ENCODE measurements at places on chromosomes 6 and 20.

DNA sequence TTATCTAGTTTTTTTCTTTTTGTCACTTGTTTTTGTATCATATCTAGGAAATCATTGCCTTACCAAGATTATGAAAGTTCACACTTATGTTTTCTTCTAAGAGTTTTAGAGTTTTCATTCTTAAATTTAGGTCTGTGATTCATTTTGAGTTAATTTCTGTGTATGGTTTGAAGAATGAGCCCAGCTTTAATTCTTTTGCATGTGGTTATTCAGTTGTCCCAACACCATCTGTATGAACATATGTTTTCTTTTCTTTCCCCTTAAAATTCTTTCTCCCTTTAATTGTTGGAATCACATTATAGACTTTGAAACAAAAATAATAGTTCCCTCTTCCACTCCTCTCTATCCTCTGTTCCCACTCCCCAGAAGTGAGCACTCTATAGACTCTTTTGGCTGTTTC lies 85.4 kb downstream of the SLX4IP start:
- DNase-seq: no peak

- no peak for DNase-seq
These were observed 35.8 kb upstream of the TPD52L1 start for GRCh38 chr6:125117818-125118217.

- no peak for DNase-seq
These were observed 102.8 kb upstream of the SGK1 start for GRCh38 chr6:134420614-134421181.

GRCh38 chr6:3428247-3428646 lies 28.6 kb downstream of the SLC22A23 start:
- no peak for DNase-seq

- no peak for DNase-seq
These were observed 49.2 kb downstream of the RPP21 start for GRCh38 chr6:30394139-30394538.

GRCh38 chr6:131844243-131844841 lies 36.5 kb downstream of the ENPP1 start:
- no peak for DNase-seq

DNA sequence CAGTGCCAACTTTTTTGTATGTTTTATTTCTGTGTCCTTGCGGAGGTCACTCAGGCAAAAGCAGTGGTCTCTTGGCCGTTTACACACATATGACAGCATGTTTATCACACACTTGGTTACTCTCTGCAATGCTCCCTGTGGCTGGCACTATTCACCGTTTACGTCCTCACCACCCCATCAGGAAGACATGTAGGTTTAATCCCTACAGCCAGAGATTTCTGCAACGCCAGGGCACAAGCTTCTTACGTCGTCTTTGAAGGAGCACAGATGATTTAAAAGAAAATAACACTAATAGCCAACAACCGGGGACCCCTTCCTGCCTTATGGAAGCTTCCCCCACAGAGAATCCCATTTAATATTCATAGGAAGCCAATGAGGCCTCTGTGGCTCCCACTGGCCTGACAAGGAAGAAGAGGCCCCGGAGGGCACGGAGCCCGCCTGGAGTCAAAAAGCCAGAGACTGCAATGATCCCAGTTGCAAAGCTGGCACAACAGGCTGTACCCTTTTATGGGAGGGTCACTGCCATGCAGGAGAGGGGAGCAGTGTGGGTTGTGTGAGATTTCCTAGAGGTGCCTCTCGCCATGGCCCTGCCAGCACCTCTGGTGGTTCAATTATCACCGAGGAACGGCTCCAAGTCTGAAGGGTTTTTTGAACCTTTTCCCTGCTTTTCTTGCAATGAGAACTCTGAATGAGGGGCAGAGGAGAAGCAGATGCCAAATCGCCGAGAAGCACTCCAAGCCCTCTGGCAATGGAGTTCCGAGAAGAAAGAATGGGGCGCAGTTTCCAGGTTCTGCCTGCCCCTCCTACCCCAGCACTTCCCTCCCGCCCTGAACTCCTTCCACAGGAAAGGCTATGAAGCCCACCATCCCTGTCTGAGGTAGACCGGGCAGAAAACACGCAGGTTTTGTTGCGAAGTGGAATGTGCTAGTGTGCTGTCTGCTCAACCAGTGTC lies 96.2 kb downstream of the THBS2 start:
- DNase-seq: no peak

DNA sequence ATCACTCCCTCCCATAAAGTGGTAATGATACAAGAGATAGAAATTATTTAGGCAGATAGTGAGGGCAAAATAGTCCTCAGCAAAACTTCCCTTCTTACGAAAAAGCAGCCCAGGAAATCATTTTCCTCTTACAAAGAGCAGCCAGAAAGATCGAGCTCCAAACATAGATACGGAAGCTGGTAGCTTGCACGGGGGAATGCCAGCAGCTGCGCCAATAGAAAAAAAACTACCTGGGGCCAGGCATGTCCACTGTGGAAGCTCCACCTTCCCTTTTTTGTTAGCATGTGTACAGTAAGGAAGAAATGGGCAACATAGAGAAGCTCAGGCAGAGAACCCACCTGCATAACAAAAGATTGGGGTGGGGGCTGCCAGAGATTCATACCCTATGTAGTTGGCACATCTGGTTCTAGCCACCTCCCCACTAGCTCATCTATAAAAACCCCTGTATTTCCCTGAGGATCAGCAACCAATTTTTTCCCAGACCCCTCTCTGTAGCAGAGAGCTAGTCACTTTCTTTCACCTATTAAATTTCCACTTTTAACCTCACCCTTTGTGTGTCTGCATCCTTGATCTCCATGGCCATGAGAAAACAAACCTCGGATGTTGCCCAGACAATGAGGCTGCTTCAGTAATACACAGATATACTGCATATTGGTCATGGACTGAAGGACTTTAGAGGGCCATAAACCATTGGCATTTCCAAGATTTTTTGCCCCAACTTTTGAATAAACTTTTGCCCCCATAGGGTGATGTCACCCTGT lies 52.1 kb downstream of the SOD2 start:
- DNase-seq: no peak

DNA sequence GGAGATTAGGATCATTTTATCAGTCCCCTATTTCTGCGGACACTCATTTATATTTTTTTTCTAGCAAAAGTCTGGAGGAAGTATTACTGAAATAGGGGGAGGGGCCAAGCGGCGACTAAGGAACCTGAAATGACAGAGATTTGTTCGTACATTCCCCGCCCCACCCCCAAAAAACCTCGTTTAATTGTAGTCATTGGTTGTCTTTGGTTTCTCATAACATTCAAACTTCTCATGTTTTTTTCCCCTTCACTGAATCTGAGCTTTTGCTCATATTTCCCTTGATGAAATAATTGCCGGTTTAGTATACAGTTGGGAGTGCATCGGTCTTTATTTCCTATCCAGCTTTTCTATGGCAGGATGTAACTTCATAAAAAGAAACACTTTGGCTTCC lies 768 bp upstream of the FYN start:
- no peak for DNase-seq

DNA sequence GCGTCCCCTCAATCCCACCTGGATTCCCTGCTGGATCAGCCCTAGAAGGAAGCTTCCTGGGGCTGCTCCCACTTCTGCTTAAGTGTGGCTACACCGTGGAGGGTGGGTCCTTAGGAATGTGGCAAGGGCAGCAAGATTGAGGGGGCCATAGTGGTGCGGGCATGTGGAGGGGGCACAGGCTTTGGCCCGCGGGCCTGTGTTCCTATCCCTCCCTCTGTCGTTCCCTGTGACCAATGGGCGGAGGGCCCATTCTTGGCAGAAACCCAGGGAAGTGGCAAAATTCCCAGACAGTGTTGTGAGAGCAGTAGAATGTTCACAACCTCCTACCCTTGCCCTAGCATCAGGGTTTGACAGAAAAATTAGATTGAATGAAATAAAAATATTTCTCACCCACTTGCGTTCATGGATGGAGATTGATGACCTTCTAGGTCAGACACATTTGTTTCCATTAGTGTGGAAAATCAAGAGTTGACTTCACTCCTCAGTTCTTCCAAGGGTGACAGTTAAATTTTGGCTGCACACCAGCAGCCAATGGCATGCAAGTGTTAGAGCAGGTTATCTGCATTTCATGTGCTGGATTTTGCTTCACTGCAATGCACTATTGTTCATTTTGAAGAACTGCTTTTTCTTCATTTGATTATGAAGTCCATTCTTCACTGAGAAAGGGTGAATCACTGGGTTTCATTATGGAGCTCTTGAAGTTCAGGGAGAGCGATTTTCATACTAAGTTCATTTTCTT lies 49.3 kb upstream of the AHI1 start:
- peak; percentile 77 for DNase-seq

DNA sequence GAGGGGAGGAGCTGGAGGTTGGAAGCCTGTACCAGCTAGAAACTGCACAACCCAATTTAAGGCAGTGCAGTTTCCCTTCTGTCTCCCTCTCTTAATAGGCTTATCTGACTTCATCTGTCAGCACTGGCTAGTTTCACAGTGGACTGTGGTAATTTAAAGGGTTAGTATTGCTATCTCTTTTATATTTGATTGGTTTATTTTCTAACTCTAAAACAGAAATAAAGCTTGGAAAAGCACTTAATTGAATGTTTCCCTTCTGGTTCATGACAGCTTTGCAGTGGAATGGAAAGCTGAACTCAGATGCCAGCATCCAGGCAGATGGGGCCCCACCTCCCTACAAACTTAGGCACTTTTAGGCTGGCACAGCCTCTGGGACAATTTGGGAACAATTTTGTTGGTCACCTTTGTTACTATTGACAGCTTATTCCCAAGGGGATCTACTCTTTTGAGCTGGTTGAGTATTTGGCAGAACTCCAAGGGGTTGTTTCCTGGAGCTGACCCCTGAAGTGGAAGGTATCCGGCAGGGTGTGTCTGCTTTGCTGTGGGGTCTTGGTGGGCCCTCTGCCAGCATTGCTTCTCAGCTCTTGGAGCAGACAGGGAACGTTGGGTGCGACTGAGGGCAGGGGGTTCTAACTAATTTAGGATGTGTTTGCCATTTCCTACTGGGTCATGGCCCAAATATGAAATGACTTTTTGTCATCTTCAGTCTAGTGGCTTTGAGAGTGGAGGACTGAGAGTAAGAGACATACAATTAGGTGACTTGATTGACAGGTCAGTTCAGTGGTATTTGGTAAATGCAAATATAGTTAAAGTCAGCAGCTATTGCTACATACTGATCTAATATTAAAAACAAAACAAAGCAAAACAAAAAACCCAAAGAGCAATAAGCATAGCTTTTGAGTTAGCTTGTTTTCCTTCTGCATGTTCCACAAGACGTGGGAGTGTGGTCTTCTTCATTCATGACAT lies 9.3 kb downstream of the SH3BGRL2 start:
- DNase-seq: peak; percentile 2

GRCh38 chr20:31638317-31638716 lies 605 bp downstream of the COX4I2 start:
- DNase-seq: peak; percentile 79

DNA sequence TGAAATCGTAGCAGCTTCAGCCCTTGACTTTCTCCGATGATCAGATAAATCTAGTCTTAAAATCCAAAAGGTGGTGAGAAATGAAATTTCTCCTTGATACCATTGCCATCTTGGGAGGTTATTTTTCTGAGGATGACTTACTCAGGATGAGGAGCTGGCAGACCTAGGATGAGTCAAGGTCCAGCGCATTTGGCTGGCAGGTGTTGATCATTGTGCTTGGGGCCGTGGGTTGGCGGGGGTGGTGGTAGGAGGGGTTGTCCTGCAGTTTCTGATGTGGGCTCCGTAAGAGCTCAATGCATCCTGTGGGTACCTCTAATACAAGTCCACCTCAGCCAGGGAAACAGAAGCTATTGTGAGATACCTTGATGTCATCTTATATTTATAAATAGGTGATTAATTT lies 148.3 kb upstream of the SCGN start:
- no peak for DNase-seq

GRCh38 chr6:128554302-128554701 lies 33.9 kb upstream of the PTPRK start:
- no peak for DNase-seq

DNA sequence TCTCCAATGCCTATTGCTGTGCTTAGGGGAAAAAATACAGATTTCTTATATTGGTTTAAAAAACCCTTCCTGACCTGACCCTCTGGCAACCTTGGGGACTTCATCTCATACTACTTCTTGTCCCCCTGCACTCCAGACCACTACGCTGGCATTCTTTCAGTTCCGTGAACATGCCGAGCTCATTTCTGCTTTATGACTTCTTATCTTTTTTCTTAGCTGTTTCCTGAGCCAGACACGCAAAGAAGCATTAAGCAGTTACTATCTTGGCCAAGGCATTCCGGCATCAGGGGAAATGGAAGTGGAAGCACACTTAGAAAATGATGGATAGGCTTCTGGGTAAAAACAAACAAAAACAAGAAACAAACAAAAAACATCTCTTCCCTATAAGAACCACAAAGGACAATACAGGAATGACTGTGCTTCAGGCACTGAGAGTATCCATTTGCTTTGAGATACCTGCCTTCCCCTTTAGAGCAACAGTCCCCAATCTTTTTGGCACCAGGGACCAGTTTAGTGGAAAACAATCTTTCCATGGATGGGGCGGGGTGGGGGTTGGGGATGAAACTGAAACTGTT lies 4.4 kb upstream of the CCDC28A start:
- no peak for DNase-seq

All from NCI-H446 (cell line).